ENCODE measurements at places on chromosomes 1 and 21.
A peak's percentile ranks its signal among the peaks of the same experiment; 100 is the strongest.

- no peak for DNase-seq
Observed at GRCh38 chr1:165395478-165395877, 39.0 kb upstream of the LMX1A start.

DNA sequence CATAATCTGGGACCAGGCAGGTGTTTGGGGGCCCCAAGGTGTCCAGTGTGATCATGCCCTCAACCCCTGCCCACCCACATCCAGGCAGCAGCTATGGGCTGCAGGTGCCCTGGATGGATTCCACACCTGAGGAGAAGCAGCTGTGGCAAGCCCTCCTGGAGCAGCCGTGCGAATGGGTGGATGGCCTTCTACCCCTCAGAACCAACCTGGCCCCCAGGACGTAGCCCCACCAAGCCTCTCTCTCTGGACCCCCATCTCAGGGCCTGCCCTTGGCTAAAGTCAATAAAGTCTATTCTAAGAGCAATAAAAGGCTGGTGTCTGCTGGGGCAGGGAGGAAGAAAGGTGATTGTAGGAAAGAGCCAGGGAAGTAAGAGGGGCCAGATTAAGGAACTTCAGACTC is 11.8 kb downstream of the SYTL1 start:
- DNase-seq: no peak

DNA sequence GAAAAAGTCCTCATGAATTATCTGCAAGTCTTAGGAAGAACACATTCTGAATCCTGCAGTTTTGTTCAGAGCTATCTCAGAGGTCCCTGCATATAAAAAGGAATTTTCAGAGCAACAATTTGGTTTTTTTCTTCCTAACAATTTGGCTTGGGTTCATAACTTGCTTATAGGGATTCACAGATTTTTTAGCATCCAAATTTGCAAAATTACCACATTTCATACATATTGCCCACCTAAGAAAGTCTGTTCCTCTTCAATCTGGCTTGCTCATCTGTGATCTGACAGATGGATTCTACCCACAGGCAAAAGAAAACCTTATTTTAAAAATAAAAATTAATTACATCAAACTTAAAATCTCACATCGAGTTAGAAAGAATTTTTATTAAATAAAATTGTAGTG is 714.4 kb upstream of the NCAM2 start:
- no peak for DNase-seq

DNA sequence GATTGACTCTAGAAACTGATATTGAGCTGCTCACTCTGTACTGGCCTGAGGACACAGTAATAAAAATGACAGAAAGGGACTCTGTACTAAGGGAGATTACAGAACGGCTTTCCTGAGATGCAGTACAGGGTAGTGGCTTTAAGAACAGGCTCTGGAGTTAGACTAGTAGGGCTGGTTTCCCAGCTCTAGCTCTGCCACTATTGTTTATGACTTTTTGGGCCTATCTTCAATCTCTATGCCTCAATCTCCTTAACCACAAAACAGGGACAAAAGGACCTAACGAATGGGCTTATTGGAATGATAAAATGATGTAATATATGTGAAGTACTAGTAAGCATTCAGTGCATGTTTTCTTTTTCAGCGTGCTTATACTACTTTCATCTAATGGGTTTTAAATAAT is 1.4 kb downstream of the DEPDC1 start:
- no peak for DNase-seq

DNA sequence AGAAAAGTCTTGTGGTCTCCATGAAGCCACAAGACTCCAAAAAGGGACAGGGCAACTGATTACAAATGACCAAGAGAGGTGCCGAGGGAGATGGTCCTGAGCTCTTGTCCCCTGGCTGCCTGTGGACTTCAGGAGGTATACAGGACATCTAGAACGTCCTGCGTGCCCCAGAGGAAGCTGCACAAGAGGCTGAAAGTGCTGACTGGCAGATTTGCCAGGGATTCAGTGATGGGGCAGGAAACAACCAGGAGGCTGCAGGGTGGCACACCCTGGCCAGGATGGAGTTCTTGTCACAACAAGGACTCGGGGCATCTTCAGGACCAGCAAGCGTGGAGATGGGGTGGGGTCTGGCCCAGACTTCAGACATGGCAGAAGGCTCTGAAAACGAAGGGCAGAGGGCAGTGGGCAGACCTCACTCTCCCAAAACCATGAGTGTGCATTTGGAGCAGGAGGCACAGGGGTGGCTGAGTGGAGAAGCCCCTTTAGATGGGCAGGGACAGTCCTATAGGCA is 13.4 kb upstream of the PKP1 start:
- DNase-seq: peak; percentile 22

DNA sequence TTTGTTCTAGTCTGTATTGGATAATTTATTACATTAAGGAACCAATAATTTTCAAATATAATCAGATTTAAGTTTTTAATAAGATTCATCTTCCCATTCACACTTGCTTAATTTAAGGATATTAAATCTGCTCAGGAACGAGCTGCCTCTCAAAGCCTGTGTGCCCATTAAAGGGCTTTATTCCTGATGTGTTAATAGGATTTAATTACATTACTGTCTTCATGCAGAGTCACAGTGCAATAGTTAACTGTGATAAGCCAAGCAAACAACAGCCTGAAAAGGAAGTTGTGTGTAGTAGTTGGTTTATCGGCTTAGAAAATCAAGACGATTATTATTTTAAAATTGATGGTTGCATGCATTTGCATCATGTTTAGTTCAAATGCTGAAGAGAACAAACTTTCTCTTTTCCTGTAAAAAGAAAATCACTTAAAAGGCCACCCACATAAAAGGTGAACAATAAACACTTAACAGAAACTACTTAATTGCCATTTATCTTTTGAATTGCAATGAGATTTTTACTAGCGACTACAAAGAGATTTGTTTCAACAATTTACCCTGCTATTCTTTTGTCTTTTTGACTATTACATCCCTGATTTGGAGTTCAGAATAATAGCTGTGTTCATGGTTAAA is 174.6 kb downstream of the RWDD3 start:
- no peak for DNase-seq

DNA sequence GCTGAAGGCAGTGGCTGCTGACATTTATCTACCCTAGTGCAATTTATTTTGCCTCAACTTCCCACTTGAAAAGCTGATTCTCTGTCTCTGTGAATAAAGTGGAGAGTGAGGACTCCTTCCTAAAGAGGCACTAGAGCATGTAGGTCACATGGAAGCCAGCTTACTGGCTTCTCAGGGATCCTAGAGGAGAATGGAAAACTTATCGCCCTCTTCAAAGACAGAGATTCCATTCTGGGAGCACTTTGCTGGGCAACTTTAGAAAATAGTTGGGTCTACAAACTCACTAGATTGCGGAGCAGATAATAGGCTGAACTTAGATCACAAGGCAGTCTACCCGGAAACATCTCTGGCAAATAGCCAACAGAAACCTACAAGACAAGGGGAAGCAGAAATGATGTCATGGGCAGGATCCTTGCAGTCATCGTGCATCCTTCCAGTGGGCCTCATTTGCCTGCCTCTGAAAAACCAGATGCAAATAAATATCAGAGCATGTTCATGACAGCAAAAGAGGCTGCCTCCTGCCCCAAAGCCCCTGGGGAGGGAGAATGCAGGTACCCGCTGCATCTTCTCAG is 104.8 kb upstream of the BARHL2 start:
- DNase-seq: no peak

GRCh38 chr1:155012026-155012546 is 9.5 kb downstream of the ZBTB7B start:
- DNase-seq: peak; percentile 100

- DNase-seq: no peak
Observed at GRCh38 chr1:228884196-228884595, 148.9 kb downstream of the RHOU start.

GRCh38 chr1:17181781-17182464 is 23.0 kb upstream of the PADI1 start:
- no peak for DNase-seq

All from WERI-Rb-1 (cell line).